ENCODE measurements at places on chromosomes 5 and 9.

DNA sequence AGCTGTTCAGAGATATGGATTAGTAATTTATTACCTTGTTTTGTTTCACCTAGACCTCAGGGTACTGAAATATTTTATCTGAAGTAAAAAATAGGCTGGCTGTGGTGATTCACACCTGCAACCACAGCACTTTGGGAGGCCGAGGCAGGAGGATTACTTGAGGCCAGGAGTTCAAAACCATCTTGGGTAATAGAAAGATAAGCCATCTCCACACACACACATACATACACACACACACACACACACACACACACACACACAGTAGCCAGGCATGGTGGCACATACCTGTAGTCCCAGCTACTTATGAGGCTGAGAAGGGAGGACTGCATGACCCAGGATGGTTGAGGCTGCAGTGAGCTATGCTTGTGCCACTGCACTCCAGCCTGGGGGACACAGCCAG, 3.7 kb downstream of the ANXA2R start:
- no peak for DNase-seq

- DNase-seq, result peak; percentile 57
Observed at GRCh38 chr5:126519637-126520592, 75.1 kb downstream of the ALDH7A1 start.

DNA sequence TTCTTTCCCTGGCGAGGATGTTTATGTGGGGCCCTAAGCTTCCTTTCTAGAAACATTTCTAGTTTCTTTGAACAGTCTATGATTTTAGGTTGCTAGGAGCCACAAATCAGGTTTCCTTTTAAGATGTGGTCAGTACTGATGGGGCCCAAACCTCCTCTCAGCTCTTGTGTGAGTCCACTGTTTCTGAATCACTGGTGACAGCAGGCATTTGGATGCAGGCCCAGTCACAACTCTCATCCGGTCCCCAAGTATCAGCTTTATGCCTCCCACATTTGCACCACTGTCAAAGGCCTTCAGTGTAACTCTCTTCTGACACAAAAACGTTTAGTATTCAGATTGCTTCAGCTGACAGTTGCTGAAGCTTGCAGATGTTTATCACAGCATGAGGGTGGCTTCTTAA, 7.8 kb downstream of the DMRT2 start:
- no peak for DNase-seq

GRCh38 chr9:106896695-106897094, 33.7 kb downstream of the ZNF462 start:
- no peak for DNase-seq

DNA sequence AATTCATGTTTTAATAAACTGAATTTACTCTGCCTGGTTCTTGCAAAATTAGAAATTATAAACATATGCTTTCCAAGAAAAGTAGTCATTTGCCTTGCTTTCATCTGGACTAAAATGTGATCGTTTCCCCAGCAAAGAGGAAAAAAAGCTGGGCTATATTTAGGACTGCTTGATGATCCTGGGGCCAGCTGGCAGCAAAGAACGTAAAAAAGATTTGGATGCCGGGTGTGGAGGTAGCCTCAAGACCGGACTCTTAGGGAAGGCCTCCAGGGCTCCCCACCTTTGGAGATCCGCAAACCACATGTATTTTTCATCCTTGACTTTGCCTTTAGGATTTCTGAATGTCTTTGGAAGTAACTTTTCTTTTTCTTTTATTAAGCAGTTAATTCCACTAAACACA, 156.1 kb upstream of the SEMA6A start:
- no peak for DNase-seq

GRCh38 chr5:54445691-54446378, 9.7 kb upstream of the HSPB3 start:
- no peak for DNase-seq

Measured in adipocyte (in vitro differentiated cells).